ENCODE measurements at places on chromosomes 6 and 20.

DNA sequence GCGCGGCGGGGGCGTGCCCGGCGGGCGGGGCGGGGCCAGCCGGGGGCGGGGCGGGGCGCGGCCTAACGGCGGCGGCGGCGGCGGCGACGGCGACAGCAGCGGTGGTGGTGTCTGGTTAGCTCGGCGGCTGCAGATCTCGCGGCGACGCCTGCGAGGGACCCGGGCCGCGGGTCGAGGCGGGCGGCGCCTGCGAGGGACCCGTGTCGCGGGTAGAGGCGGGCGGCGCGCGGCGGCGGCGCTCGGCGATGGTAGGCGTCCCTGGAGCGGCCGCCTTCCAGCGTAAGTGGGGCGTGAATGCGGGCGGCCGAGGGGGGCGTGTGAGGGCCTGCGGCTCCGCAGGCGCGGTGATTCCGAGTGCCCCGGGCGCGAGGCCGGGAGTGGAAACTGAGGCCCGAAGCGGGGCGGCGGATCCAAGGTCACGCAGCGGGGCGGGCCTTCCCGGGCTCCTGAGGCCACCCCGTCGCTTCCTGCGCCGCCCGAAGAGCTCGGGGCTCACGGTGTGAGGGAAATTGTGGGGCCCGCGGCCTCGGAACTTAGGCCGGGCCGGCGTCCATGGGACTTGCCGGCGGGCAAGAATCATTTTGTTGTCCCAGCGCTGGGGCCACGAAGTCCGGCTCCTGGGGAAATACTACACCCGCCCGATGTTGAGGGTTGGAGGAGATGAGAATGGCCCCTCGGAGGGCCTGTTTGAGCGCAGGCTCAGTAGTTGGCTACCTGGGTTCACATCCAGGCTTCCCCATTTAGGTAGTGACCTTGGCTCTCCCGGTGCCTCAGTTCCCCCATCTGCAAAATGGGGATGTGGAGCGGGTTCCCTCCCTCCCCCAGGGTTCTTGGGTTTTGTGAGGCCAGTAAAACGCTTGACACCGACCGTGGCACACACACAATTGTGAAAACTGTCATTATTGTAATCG is at the start of gene CBFA2T2:
Gene CBFA2T2 (plus strand): TSS at position 74 of the 911 bp plus-strand sequence. CDS start 172 bp downstream, at position 246.
- DNase-seq, result no peak

GRCh38 chr6:35497571-35498421 is 917 bp upstream of the TEAD3 start:
- peak; percentile 26 for DNase-seq

- no peak for DNase-seq
Observed at GRCh38 chr6:94859924-94860323, 717.4 kb upstream of the MANEA start.

- DNase-seq, result no peak
Observed at GRCh38 chr6:29388533-29388932, 6.9 kb upstream of the OR12D2 start.

DNA sequence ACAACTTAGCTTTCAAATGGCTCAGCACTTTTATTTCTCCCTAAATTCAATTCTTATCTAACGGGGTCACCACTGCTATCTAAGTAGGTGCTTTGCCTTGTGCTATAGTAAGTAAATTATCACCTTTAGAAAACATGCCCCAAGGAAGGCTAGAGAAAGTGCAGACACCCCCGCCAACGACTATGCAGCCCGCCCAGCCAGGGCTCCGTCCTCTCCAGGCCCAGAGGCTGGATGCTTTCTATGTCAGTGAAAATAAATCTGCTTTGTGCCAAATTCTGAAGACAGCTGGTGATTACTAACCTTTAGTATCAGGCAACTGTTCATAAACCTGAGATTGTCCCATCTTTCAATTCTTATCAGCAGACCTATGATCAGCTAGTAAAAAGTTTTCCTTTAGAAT is 14.3 kb downstream of the KIAA0319 start:
- DNase-seq, result no peak

GRCh38 chr6:112013051-112013450 is 40.9 kb upstream of the CCN6 start:
- no peak for DNase-seq

GRCh38 chr6:4936681-4937041 is 67.2 kb downstream of the RPP40 start:
- no peak for DNase-seq

DNA sequence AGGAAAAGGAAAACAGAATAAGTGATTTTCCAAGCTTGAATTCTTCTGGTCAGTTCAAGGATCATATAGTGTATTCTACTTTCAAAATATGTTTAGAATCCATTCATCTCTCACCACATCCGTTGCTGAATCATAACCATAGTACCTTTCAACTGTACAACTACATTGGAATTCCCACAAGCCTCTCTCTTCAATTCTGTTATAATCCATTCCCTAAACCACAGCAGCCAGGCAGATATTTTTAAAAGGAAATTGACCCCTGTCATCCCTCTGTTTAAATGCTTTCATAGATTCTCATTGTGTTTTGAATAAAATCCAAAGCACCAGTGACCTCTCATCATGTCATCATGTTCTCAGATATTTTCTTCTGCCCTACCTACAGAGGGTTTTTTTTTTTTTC is 412.7 kb downstream of the GRIK2 start:
- no peak for DNase-seq

- no peak for DNase-seq
Observed at GRCh38 chr6:148934539-148934938, 187.7 kb downstream of the UST start.

DNA sequence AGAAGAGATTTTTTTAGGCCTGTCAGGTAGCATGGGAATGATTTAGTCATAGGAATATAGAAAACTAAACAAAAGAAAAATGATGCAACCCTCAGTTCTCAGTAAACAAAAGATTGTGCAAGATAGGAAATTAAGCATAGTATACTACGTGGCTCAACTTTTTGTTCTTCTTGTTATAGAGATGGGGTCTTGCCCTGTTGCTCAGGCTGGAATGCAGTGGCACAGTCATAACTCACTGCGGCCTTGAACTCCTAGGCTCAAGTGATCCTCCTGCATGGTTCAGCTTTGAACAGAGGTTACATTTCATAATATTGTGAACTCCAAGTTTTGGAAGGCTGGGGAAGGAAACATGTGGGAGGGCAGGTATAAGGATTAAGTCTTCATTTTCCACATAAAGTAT is 28.5 kb downstream of the SLX4IP start:
- DNase-seq, result no peak

- DNase-seq, result no peak
Observed at GRCh38 chr6:39075807-39076622, 27.4 kb downstream of the GLP1R start.

- DNase-seq, result no peak
Observed at GRCh38 chr6:50091641-50092040, 41.9 kb upstream of the DEFB112 start.

DNA sequence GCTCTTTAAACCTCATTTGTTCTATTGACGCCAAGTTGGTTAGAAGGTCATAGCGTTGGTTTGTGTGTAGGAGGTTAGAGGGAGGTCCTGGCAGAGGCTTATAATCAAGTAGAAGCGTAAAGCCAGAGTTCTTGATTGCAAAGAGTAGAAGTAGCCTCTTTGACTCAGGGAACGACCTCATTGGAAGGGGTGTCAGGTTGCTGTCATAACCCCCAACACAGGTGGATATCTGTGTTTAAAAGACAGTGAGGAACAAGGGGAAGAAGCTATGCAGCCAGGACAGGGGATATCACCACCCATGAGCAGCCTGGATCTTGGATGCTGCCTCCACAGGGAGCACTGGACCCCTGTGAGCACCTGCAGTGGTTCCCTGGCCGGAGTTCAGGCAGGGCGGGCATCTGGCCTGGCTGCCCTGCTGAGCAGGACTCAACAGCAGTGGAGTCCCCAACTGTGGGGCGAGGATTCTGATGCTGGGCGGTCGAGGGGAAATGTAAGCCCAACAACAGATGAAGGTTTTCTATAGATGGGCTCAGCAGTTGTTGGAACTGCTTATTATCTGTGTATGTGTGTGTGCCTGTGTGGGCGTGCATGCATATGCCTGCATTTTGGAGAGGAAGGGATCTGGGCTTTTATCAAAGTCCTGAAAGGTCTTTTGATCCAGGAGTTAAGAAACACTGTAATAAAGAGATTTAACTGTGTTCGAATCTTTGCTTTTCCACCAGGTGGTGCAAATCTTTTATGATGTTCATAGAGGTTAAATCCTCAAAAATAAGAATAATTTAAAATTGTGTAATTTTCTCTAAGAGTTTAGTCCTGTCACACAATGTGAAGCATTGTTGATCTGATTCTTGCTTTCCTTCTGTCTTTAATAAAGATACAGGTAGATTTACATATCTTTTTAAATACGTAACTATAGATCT is 27.7 kb downstream of the HIVEP1 start:
- DNase-seq, result no peak

- no peak for DNase-seq
Observed at GRCh38 chr6:70844301-70844700, 112.6 kb downstream of the B3GAT2 start.

DNA sequence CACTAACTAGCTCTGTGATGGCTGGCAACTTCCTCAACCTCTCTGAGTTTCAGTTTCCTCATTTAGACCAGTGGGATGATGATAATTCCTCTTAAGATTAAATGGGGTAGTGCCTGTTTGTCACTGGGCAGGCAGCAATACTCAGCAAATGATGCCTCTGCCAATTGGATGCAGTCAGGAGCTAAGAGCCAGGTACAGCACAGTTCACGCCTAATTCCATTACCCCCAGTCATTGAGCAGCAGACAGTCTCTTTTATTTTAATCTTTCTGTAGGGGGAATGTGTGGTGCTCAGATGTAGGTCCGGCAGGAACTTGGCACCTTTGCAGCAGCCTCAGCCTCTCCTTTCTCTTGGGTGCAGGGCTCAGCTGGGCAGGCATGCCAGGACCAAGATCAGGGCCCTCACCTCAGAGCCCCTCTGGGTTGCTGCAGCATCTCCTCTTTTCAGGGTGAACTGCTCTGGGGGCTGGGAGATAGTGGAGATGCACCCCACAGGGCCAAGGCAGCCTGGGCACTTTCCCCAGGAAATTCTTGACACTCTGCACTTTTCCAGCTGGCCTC is 243.8 kb downstream of the LRFN2 start:
- DNase-seq, result no peak

GRCh38 chr6:70627500-70628254 is 40.0 kb upstream of the SMAP1 start:
- DNase-seq, result no peak

- no peak for DNase-seq
Observed at GRCh38 chr6:145547594-145548335, 187.6 kb downstream of the EPM2A start.

- no peak for DNase-seq
Observed at GRCh38 chr6:105051941-105052471, 95.1 kb downstream of the LIN28B start.

GRCh38 chr6:25057111-25057905 is 121.5 kb upstream of the RIPOR2 start:
- DNase-seq, result no peak

- DNase-seq, result no peak
Observed at GRCh38 chr6:157533048-157533871, 152.3 kb downstream of the ZDHHC14 start.

DNA sequence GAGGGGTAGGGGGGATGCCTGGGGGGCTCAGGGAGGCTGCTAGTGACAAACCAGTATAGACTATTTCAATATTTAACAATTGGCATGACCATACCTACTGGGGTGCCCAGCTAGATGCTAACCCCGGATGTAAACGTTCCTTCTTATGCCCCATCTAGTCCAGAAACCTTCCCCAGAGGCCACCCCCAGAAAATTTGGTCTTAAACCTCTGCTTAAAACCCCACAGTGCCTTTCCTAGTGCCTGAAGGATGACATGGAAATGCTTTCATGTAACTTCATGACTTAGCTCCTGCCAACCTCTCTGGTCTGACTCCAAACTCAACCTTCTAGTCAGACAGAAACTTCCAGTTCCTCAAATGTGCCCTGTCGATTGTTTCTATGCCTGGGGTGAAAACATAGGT is 52.0 kb downstream of the JPH2 start:
- DNase-seq, result no peak

GRCh38 chr20:13142143-13142542 is 78.9 kb upstream of the ISM1 start:
- no peak for DNase-seq

- DNase-seq, result no peak
Observed at GRCh38 chr6:41780551-41781365, at the start of gene PRICKLE4. Gene PRICKLE4 (plus strand): TSS chr6:41780782. CDS start chr6:41783474, 2,692 bp downstream.

DNA sequence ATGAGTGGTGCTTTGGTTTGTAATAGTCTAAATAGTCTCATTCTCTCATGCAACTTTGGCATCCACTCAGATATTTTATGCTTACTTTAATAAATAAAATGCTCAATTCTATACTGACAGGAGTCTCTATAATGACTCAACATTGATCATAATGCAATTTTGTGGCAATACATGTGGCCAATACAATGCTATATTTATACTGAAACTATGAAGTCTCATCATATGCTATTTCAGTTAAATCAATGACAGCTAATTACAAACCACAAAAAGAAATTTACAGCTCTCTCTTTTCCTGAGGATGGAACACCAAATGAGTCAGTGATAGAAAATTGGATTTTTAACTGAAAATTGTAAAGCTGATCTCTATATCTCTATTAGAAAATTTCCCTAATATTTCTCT is 77.1 kb downstream of the WASF1 start:
- DNase-seq, result no peak

GRCh38 chr6:36504982-36505381 is 42.3 kb downstream of the STK38 start:
- no peak for DNase-seq

- DNase-seq, result no peak
Observed at GRCh38 chr20:20228351-20228750, 139.6 kb upstream of the INSM1 start.

- no peak for DNase-seq
Observed at GRCh38 chr6:25124216-25124715, 154.9 kb upstream of the CARMIL1 start.
